GM12891 (cell line): ENCODE measurements at places on chromosomes 6 and 20.

- no peak for DNase-seq
These were observed 2.0 kb downstream of the FOXC1 start for GRCh38 chr6:1611572-1612298.

GRCh38 chr6:136066005-136066404 lies 184.1 kb downstream of the MTFR2 start:
- DNase-seq, result no peak

- DNase-seq, result no peak
These were observed at the start of gene PAK5 for GRCh38 chr20:9838378-9839295. PAK5 (minus strand) TSS chr20:9839076; CDS start chr20:9644328, 194,748 bp downstream.

GRCh38 chr6:160039441-160039840 lies 70.6 kb downstream of the IGF2R start:
- DNase-seq, result no peak

- DNase-seq, result no peak
These were observed 49.3 kb upstream of the SRPK1 start for GRCh38 chr6:35970181-35970580.

DNA sequence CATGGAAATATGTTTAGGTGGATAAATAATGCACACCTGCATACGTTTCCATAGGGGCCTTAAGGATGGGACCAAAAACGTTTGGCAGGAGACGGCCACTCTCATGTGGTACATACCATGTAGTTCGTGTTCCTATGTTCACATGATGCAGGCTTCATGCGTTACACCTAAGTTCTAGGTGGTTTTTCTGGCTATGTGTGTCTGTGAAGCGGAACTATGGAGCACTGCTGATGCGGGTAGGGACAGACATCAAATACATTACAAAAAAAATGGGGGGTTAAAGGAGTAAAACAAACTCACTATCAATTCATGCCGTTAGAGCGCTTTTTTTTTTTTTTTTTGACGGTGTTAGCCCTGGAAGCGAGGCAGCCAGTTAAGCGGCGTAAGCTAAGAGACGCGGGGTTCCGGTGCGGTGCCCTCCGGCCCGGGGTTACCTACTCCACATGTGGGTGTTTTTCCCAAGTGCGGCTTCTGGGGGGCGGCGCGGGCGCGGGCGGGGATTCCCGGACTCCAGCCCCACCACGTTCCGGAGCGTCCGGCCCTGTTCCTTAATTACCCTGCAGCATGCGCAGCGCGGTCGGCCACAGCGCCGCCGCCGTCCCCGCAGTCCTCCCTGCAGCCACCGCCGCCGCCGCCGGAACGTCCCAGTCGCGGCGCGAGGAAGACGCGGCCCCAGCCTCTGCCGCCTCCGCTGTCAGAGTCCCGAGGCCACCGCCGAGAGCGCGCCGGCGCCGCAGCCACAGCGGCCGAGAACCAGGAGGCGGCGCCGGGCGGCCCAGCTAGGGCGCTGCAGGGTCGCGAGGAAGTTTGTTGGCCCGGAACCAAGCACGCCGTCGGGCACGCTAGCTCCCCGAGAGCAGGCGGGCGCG lies 648 bp downstream of the COL19A1 start:
- peak; percentile 36 for DNase-seq

DNA sequence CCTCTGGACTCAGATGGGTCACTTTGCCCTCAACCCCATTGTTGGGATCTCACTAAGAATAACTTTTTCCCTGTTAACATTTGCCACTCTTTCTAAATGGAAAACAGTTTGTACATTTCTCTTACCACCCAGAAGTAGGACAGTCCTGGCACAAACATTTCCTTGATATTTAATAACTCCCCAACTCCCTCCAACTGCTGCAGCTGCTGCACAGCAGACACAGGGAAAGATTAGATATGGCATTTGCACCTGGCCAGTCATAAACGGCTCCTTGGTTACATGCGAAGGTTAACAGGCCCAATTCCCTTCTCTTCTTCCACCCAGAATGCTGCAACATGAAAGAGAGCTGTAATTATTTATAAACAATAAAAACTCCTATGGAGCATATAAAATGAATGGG lies 55.9 kb upstream of the SOX4 start:
- no peak for DNase-seq

DNA sequence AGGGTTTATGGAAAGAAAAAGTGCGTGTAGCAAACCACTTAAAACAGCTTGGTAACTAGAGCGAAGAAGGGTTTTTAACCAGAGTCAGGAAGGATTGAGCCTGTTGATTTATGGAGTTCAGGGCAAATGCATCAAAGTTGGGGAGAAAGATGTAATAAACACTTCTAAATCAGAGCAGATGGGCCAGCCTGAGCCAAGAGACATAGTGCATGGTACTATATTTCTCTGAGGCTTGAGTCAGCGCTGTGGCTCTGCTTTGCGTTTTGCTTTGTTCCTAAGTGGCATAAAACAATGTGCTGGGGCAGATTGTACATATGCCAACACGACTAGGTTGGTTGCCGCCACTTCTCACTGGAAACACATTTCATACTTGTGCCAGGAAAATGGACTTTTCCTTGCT lies 111.3 kb downstream of the BCKDHB start:
- no peak for DNase-seq

DNA sequence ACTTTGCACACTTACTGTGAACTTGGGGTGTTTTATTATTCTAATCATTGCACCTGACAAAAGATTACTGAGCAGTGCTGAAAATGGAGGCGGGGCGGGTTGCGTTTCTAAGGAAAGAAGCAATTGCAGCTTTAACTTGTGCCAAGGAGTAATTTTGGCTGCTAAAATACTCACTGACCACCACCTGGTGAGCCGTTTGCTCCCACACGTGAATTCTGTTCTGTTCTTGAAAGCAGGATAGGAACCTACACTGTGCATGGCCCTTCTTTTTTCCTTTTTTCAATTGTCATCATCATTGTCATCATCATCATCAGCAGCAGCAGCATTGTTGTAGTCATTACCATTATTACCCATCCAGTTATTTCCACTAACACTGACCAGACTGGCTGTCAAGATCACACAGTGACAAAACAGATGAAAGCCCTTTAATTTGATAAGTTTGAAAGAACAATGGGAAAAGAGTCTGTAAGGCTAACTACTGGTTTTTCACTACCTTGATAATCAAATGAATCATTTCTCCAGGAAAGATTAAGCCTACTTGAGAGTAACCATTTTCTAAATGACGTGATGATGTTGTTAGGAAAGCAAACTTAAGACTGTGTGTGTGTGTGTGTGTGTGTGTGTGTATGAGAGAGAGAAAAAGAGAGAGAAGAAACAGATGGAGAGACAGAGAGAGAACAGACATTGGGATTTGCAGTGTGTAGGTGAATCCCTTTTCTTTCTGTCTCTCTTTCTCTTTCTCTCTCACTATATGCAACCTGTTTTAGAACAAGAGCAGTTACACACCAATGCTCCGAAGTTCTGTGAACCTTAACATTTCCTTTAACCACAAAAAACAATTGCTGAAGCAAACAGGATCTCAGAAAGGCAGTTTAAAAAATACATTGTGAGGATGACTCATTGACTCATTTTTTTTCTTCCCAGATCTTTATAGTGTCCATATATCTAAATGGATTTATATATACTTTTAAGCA lies 3.8 kb downstream of the RIPOR2 start:
- DNase-seq, result no peak

- DNase-seq, result no peak
These were observed 68.7 kb downstream of the SYTL3 start for GRCh38 chr6:158718461-158719046.

GRCh38 chr6:78483553-78484197 lies 383.7 kb upstream of the IRAK1BP1 start:
- no peak for DNase-seq

- DNase-seq, result no peak
These were observed 4.9 kb downstream of the LAMA4 start for GRCh38 chr6:112249489-112249888.

DNA sequence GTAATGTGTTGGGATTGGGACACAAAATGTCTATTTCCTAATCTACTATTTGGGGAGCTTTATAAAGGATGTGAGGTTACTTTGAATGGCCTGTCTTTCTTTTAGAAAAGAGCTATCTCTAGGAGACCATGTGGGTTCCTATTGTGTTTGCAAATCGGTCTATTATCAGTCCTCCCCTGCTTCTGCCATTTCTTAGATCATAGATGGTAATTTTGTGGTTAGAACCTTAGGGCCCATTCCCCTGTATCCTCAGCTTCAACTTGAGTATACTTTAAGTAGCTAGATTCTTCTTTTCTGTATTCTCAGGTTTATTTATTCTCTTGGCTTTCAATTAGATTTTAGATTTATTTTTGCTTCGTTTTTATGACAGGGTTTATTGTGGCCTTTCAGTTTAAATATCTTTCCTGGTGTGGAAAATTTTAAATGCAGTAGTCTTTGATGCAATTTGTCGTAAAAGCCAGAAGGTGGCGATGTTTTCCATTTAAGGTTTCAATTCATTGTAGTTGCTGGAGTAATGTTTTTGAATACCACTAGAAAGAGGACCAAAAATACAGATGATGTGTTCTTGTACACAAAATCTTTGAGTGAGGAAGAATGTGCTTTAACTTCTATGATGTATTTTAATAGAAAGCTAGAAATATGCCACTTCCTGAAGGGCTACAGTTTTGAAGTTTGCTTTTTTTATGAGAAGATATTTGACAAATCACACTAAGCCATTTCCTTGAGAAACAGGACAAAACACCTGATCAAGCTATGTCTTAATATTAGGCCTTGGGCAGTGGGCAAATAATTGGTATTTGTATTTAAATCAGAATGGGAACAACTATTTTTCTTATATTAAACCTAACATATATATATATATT lies 20.3 kb downstream of the TBPL1 start:
- DNase-seq, result no peak

DNA sequence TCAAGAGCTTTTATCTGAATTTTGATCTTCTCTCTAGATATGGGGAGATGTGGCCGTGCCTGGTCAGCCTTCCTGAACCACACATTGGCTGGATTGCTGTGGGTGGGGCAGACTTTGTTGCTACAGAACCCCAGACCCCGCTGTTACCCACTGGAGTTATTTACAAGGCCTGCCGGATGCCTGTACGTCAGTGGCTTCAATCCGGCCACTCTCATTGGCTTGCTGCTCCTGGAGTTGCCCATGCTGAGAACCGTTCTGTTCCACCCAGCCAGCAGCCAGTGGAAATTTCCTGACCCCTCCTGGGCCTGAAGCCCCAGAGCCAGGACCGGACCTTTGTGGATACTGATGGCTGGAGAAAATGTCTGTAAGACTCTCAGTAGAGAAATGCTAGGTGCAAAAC lies 101.9 kb downstream of the TFAP2C start:
- no peak for DNase-seq

- DNase-seq, result no peak
These were observed 1.7 kb upstream of the TGM2 start for GRCh38 chr20:38166703-38167233.

- no peak for DNase-seq
These were observed 174.3 kb downstream of the CDKAL1 start for GRCh38 chr6:20708367-20709124.

- peak; percentile 60 for DNase-seq
These were observed at the start of gene TENT5A for GRCh38 chr6:81752084-81752920. TENT5A (minus strand) TSS chr6:81752681; CDS start chr6:81752141, 540 bp downstream.

GRCh38 chr20:34318609-34319443 lies 15.7 kb upstream of the AHCY start:
- no peak for DNase-seq

GRCh38 chr6:96626759-96627364 lies 63.9 kb downstream of the FHL5 start:
- DNase-seq, result no peak

DNA sequence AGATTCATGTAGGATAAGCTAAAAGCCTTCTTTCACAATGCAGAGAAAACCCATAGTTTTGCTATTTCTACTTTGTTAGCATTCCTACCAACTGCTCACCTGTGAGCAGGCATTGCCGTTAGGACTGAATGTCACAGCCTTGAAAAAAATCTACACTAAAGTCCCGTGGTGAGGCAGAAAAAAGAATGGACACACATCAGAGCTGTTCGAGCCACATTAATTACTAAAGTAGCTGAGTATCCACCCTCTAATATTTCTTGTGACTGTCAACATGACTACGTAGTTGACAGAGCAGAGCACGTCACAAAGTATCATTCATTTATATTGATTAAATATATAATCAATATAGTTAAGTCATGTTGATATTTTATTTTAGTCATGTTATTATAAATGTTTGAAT lies 10.1 kb downstream of the HDGFL1 start:
- no peak for DNase-seq

GRCh38 chr6:114619621-114620200 lies 276.9 kb upstream of the HS3ST5 start:
- DNase-seq, result no peak

DNA sequence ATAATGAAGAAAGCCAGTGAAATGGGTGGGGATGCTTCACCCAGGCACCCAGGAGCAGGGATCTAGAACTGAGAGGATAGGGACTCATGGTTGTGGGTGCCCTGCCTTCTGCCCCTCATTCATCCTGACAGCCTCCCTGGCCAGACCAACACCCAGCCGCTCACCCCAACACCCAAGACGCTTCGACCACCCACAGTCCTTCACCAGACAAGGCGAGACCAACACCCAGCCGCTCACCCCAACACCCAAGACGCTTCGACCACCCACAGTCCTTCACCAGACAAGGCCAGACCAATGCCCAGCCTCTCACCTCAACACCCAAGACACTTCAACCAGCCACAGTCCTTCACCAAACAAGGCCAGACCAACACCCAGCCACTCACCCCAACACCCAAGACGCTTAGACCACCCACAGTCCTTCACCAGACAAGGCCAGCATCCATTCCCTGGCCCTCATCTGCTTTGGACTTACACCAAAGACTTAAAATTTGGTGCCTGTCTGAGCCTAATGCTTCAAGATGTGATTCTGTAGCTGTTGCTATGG lies 131.5 kb downstream of the ANKRD60 start:
- DNase-seq, result no peak

GRCh38 chr6:139423037-139423703 lies 48.7 kb upstream of the CITED2 start:
- no peak for DNase-seq

GRCh38 chr6:105849746-105850145 lies 236.4 kb upstream of the PRDM1 start:
- DNase-seq, result no peak

GRCh38 chr6:70163795-70164194 lies 139.1 kb downstream of the COL9A1 start:
- no peak for DNase-seq

- no peak for DNase-seq
These were observed 1.2 kb upstream of the FABP7 start for GRCh38 chr6:122778302-122778701.

- no peak for DNase-seq
These were observed 42.7 kb downstream of the RIMS1 start for GRCh38 chr6:71929047-71929446.

GRCh38 chr6:135627092-135627715 lies 129.7 kb upstream of the AHI1 start:
- DNase-seq, result no peak

GRCh38 chr6:12033770-12034169 lies 21.7 kb downstream of the HIVEP1 start:
- no peak for DNase-seq

- no peak for DNase-seq
These were observed 546 bp upstream of the KLHL32 start for GRCh38 chr6:96923871-96924493.
